ENCODE measurements at places on chromosomes 2 and 18. TPM values are rescaled to one million over a fixed set of nuclear protein-coding genes. Genes with fewer than 3 reads are reported as not detected.

COL5A2 gene
- 9.3 TPM for total RNA-seq

RUFY4 gene
- not detected for total RNA-seq

ACADL gene
- 1.3 TPM for total RNA-seq

ADAM23 gene
- total RNA-seq = 61.2 TPM

COL3A1 gene
- total RNA-seq = 98.5 TPM

APCDD1 gene
- 38.0 TPM for total RNA-seq

NTSR2 gene
- total RNA-seq = not detected

DNAH6 gene
- 0.14 TPM for total RNA-seq

CYS1 gene
- 3.3 TPM for total RNA-seq

SMC6 gene
- total RNA-seq = 13.3 TPM

FAM210A gene
- total RNA-seq = 52.9 TPM

CCDC148 gene
- 0.30 TPM for total RNA-seq

- peak overlapping the region; percentile 10 for H3K27ac ChIP-seq
- peaks cover 36% of the 10 kb centered on the region for H3K4me1 ChIP-seq
- H3K27me3 ChIP-seq = no peaks in the 10 kb centered on the region
- peaks cover 9% of the 10 kb centered on the region for H3K36me3 ChIP-seq
Observed at GRCh38 chr18:8253944-8254343, 355.3 kb upstream of the RAB12 start.

- H3K36me3 ChIP-seq = no peaks in the 10 kb centered on the region
- H3K27ac ChIP-seq = no peak overlapping the region
- peaks cover 28% of the 10 kb centered on the region for H3K27me3 ChIP-seq
Observed at GRCh38 chr2:1052771-1053191, 102.1 kb downstream of the SNTG2 start.

- H3K4me1 ChIP-seq = peaks cover 24% of the 10 kb centered on the region
- H3K36me3 ChIP-seq = no peaks in the 10 kb centered on the region
- DNase-seq = peak; percentile 66
- no peak overlapping the region for H3K27ac ChIP-seq
- peaks cover 100% of the 10 kb centered on the region for H3K27me3 ChIP-seq
- H3K4me3 ChIP-seq = no peak overlapping the region
Observed at GRCh38 chr2:218962859-218963492, 3.5 kb downstream of the CDK5R2 start.

GRCh38 chr2:134917360-134917865 lies 1.2 kb upstream of the CCNT2 start:
- peaks cover 47% of the 10 kb centered on the region for H3K4me1 ChIP-seq
- peak; percentile 21 for DNase-seq
- H3K27me3 ChIP-seq = no peaks in the 10 kb centered on the region
- H3K27ac ChIP-seq = peak overlapping the region; percentile 97
- no peaks in the 10 kb centered on the region for H3K36me3 ChIP-seq

DNA sequence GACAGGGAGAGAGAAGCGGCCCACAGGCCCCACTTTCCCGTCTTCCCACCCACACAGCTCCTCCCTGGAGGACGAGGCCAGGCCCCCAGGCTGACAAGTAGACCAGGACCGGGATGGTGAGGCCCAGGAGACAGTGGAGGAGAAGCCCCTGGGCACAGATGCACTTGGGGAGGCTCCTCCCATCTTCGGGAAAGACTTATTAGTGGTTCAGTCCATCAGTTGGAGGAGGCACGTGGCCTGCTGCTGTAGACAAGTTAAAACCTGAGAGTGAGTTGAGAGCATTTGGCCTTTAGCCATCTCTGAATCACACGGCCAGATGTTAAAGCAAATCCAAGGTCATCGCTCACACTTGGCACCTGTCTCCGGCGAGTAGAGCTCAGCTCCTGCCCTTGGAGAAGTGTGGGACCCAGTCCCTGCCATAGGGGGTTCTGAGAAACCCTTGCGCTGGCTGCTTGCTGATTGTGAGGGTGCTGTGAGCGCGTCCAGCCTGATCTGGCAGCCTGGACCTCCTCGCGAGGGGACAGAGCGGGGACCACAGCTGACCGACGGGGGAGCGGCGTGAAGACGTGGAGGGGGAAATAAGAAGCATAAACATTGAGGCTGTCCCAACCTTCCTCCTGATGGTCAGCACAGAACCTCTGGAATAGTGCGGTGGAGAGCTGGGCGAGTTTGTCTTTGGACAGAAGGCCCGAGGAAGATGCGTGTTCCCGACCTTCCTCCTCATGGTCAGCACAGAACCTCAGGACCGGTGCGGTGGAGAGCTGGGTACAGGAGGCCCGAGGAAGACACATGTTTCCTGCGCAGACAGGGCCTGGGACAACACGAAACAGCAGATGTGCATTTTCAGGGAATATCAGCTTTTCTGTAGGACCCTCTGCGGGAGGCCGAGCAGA lies 24.7 kb upstream of the ALLC start:
- no peak overlapping the region for H3K4me3 ChIP-seq
- H3K27me3 ChIP-seq = no peaks in the 10 kb centered on the region
- DNase-seq = no peak
- H3K36me3 ChIP-seq = no peaks in the 10 kb centered on the region

- DNase-seq = no peak
- peaks cover 98% of the 10 kb centered on the region for H3K27me3 ChIP-seq
- no peak overlapping the region for H3K27ac ChIP-seq
- no peaks in the 10 kb centered on the region for H3K36me3 ChIP-seq
- H3K4me1 ChIP-seq = peaks cover 30% of the 10 kb centered on the region
Observed at GRCh38 chr18:77250501-77250925, 865 bp downstream of the GALR1 start.

- no peaks in the 10 kb centered on the region for H3K36me3 ChIP-seq
- no peaks in the 10 kb centered on the region for H3K4me1 ChIP-seq
- no peak for DNase-seq
- peaks cover 6% of the 10 kb centered on the region for H3K27me3 ChIP-seq
- no peak overlapping the region for H3K27ac ChIP-seq
Observed at GRCh38 chr18:51342815-51343214, 145.3 kb upstream of the MEX3C start.

DNA sequence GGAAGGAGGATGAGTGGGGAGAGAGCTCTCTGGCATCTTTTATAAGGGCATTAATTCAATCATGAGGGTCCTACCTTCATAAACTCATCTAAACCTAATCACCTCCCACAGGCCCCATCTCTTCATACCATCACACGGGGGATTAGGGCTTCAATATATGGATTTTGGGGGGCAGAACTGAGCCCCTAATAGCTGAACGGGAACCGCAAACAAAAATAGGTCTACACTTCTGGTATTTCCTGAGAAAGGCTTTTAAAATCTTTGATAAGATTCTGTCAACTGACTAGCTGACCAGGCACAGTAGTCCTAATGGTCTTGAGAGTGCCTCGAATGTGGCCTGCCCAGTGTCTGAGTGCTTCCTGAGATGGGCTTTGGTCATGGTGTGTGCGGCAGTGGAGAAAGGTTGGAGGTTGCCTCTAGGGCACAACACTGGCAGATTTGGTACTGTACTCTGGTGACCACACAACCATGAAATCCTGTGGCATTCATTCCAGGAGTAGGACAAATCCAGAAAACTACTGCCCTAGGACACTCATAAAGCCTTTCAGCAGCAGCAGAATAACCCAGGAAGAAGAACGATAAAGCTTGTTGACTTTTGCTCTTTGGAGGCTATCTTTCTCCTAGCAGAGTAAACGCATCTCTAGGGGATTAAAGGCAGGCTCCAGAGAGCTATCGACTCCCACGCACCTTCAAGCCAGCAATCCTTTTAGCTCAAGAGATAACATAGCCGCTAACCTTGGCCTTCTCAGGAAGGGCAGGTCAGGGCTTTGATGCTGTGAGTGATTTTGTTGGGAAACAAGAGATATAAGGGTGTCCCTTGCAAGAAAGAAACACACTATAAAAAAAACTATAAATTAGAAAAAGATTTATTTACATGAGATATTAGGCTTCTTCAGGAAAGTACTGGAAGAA lies 12.3 kb upstream of the APOB start:
- H3K27ac ChIP-seq = no peak overlapping the region
- H3K27me3 ChIP-seq = peaks cover 10% of the 10 kb centered on the region
- no peak for DNase-seq
- no peaks in the 10 kb centered on the region for H3K36me3 ChIP-seq

GRCh38 chr2:172420216-172420615 lies 7.2 kb upstream of the ITGA6 start:
- H3K27ac ChIP-seq = no peak overlapping the region
- no peaks in the 10 kb centered on the region for H3K27me3 ChIP-seq
- no peak for DNase-seq
- H3K4me3 ChIP-seq = no peak overlapping the region
- no peaks in the 10 kb centered on the region for H3K36me3 ChIP-seq

- no peak overlapping the region for H3K4me3 ChIP-seq
- no peaks in the 10 kb centered on the region for H3K27me3 ChIP-seq
- peaks cover 50% of the 10 kb centered on the region for H3K4me1 ChIP-seq
- DNase-seq = no peak
- no peaks in the 10 kb centered on the region for H3K36me3 ChIP-seq
Observed at GRCh38 chr18:36592282-36592681, 236.5 kb downstream of the TPGS2 start.

GRCh38 chr18:74898965-74899364 lies 301.3 kb downstream of the ZNF407 start:
- H3K27ac ChIP-seq = no peak overlapping the region
- no peaks in the 10 kb centered on the region for H3K27me3 ChIP-seq
- H3K36me3 ChIP-seq = no peaks in the 10 kb centered on the region
- H3K4me3 ChIP-seq = no peak overlapping the region
- peaks cover 25% of the 10 kb centered on the region for H3K4me1 ChIP-seq
- DNase-seq = no peak

GRCh38 chr2:238486123-238486848 lies 59.6 kb downstream of the ASB1 start:
- no peak overlapping the region for H3K27ac ChIP-seq
- no peaks in the 10 kb centered on the region for H3K4me1 ChIP-seq
- DNase-seq = no peak
- no peaks in the 10 kb centered on the region for H3K36me3 ChIP-seq
- H3K4me3 ChIP-seq = no peak overlapping the region
- H3K27me3 ChIP-seq = peaks cover 26% of the 10 kb centered on the region

GRCh38 chr2:88580088-88580487 lies 47.2 kb downstream of the EIF2AK3 start:
- DNase-seq = no peak
- no peaks in the 10 kb centered on the region for H3K27me3 ChIP-seq
- no peak overlapping the region for H3K4me3 ChIP-seq
- H3K4me1 ChIP-seq = no peaks in the 10 kb centered on the region
- peaks cover 90% of the 10 kb centered on the region for H3K36me3 ChIP-seq

GRCh38 chr2:100978582-100979191 lies 23.4 kb upstream of the RPL31 start:
- no peak overlapping the region for H3K4me3 ChIP-seq
- peaks cover 1% of the 10 kb centered on the region for H3K4me1 ChIP-seq
- DNase-seq = no peak
- no peaks in the 10 kb centered on the region for H3K27me3 ChIP-seq
- H3K27ac ChIP-seq = no peak overlapping the region

- no peaks in the 10 kb centered on the region for H3K36me3 ChIP-seq
- H3K27ac ChIP-seq = peak overlapping the region; percentile 69
- DNase-seq = no peak
- peaks cover 19% of the 10 kb centered on the region for H3K4me1 ChIP-seq
- H3K27me3 ChIP-seq = no peaks in the 10 kb centered on the region
Observed at GRCh38 chr2:237254911-237255578, 158.9 kb downstream of the COL6A3 start.

- H3K36me3 ChIP-seq = no peaks in the 10 kb centered on the region
- peak; percentile 84 for DNase-seq
- H3K4me3 ChIP-seq = peak within 1 kb of the TSS; percentile 88
- no peaks in the 10 kb centered on the region for H3K27me3 ChIP-seq
- peak within 1 kb of the TSS; percentile 94 for H3K27ac ChIP-seq
Observed at GRCh38 chr2:112481528-112482233, at the start of gene TTL. TTL (plus strand) TSS chr2:112482156; CDS start chr2:112482345, 189 bp downstream.

DNA sequence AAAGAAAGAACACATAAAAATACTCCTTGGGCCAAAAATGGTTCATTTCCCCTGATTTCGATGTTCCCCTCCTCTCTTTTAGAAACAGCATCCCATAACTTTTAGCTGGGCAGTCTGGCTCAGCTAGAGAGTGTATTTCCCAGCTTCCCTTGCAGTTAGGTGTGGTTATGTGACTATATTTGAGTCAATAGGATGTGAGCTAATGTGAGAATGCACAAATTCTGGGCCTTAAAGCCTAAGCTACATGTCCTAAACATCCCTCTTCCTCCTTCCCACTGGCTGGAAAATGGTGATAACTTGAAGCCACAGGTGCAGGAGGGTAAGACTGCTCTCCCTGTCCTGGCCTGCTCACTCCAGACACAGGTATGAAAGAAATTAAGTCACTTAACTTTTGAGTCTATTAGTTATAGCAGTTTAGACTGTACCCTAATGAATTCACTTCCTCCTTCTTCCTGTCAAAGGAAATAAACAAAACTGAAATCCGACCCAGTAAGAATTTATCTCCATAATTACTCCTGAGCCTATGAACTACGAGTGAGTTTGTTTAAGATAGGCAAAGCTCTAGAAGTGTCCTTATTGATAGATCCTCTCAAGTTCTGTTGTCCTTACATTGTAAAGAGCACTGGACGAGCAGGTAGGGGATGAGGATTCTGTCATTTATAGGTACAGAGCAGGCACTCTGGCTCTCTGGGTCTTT lies 177.6 kb downstream of the MTX2 start:
- no peak overlapping the region for H3K4me3 ChIP-seq
- no peak for DNase-seq
- peaks cover 9% of the 10 kb centered on the region for H3K27me3 ChIP-seq
- peaks cover 10% of the 10 kb centered on the region for H3K4me1 ChIP-seq
- no peak overlapping the region for H3K27ac ChIP-seq
- H3K36me3 ChIP-seq = no peaks in the 10 kb centered on the region

- no peaks in the 10 kb centered on the region for H3K36me3 ChIP-seq
- no peak overlapping the region for H3K27ac ChIP-seq
- H3K27me3 ChIP-seq = peaks cover 19% of the 10 kb centered on the region
- no peak for DNase-seq
- no peak overlapping the region for H3K4me3 ChIP-seq
Observed at GRCh38 chr2:177153805-177154204, 58.8 kb upstream of the HNRNPA3 start.

Data from left ventricle myocardium inferior (tissue), 1 donor.